ENCODE measurements at places on chromosomes 5 and 9. TPM values are rescaled to one million over a fixed set of nuclear protein-coding genes. Genes with fewer than 3 reads are reported as not detected.

- DNase-seq, result no peak
These were observed 315.3 kb upstream of the RPS23 start for GRCh38 chr5:82593481-82593880.

- no peak for DNase-seq
These were observed 25.4 kb downstream of the DNAH5 start for GRCh38 chr5:13919087-13919486.

DNA sequence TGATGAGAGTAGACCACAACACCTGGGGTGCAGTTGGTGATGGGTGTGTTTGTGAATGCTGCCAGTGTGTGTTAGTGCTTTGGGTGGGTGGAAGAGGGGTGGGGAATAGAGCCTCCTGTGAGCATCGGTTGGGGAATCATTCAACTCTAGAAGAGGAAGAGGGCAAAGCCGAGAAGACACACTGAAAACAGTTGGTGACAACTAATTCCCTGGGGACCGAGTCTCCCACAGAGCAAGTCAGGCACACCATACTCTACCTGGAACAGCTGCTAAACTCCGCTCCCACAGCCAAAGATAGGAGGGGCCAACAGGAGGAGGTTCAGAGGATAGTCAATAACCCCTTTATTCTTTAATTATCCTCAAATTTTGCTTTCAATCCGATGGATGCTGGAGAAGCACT lies 1.6 kb upstream of the ARHGEF39 start:
- no peak for DNase-seq

- DNase-seq, result peak; percentile 6
These were observed 33.2 kb upstream of the ASTN2 start for GRCh38 chr9:117448066-117448465.

- no peak for DNase-seq
These were observed 186.0 kb upstream of the ADRA1B start for GRCh38 chr5:159730285-159730684.

- DNase-seq, result no peak
These were observed 45.8 kb downstream of the EPB41L4B start for GRCh38 chr9:109274884-109275730.

- no peak for DNase-seq
These were observed 5.2 kb downstream of the IER5L start for GRCh38 chr9:129172816-129173215.

GRCh38 chr5:11518676-11519075 lies 385.6 kb downstream of the CTNND2 start:
- DNase-seq, result no peak

DNA sequence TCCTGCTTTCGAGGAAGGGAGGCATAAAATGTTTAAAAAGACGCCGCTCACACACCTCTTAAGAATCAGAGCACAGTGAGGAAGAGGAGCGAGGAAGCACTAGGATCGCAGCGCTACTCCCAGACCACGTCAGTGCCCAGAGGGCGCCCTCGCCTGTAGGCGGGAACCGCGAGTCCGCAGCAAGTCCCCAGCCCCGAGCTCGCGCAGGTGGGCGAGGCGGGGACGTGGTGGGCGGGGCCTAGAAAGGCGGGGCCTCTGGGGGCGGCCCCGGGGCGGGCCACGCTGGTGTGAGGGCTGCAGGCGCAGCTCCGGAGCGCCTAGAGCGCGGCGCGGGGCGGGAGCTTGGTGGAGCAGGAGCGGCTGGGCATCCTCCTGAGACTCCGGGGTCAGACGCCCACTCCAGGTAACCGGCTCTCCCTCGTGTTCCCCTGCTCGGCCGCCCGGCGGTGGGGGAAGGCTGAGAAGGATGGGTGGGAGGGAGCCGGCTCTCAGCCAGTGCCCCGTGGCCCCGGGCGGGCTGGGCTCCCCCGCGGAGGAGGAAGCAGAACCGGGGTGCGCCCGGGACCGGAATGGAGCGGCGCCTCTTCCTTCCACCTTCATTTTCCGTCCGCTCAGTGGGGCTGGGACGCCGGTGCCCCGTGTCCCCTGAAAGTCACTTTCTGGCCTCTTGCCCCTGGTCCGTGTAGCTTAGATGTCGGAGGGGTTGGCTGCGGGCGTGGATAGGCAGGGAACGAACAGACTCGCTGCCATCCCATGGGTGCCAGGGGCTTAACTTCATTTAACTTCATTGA lies at the start of gene GCNT1:
Gene GCNT1, plus strand, starts transcription at position 280 of the 791 bp plus-strand sequence. CDS start 43,200 bp downstream, outside the sequence.
- DNase-seq, result peak; percentile 54

DNA sequence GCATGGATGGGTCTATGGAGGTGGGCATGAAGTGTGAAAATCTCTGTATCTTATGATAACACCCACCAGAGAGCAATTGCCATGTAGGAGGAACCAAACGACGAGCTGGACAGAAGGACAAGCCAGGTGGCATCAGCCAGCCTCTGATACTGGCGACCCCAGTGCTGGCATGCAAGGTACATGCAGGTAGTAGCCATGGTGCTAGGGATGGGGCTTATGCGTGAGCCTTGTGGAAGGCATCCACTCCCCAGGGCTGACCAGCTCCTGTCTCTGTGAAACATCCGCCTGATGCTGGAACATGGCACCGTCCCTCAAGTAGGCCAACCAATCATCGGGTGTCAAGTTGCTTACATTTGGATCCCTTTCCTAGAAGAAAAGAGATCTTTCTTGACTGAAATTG lies 412.9 kb downstream of the GADD45G start:
- no peak for DNase-seq

- peak; percentile 11 for DNase-seq
These were observed 44.5 kb upstream of the NR5A1 start for GRCh38 chr9:124551472-124552272.

DNA sequence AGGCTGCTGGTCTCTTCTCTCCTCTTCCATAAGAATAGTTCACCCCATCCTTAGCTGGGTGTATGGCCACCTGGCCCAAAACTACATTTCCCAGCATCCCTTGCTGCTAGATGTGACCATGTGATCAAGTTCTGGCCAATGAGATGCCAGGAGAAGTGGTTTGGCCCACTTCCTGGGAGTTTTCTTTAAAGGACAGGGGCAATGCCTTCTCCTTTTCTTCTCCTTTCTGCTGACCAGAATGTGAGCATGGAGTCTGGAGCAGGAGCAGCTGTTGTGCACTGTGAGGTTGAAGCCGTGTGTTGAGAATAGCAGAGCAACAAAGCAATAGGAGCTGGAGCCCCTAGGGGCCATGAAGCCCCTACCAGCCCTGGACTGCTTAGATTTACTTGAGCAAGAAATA lies 36.8 kb downstream of the C9orf50 start:
- peak; percentile 72 for DNase-seq

DNA sequence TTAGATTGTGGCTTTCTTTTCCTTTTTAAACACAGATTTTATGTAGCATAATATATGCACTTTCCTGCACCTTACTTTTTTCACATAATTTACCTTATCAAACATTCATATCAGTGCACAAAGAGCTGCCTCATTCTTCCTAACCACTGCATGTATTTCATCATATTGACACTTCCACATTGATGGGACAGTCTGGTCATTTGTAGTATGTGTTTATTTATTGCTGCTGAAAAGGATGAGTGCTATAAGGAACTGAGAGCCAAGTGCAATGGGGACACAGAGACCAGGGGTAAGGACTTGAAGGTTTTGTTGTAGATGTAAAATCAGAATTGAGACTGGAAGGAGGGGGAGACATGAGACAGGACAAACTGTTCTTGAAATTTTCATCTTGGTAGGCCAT lies 193.8 kb downstream of the SMARCA2 start:
- no peak for DNase-seq

GRCh38 chr9:72476617-72477437 lies 44.6 kb upstream of the TMC1 start:
- no peak for DNase-seq

DNA sequence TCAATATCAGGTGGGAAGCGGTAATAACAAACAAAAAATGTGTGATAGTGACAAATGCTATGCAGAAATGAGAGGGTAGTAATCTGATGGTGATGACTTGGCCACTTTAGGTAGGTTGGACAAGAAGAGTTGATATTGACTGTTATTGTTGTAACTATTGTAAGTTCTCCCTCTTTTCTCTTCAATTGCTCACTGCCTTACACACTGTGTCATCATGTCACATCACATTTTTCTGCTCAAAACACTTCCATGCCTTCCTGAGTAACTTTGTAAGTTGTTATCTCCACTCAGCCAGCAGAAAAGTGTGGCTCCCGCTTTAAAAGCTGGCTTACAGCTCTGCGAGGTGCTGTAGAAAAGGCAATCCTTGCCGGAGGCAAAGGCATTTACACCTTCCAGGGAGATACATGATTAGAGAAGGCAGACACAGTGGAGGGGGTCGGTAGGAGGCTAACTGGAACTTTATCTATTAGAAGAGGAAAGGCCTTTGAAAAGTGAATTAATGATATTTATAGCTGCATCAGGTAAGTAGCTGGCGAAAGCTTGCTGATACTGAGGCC lies 85.2 kb upstream of the CLINT1 start:
- DNase-seq, result no peak

The TTC23L gene
- 5.7 TPM for total RNA-seq

The SLC25A2 gene
- not detected for total RNA-seq

The AK8 gene
- 1.2 TPM for total RNA-seq

The ANKRD34B gene
- total RNA-seq, result 0.41 TPM

The PRR16 gene
- 1.2 TPM for total RNA-seq

The ZFP2 gene
- total RNA-seq, result 8.2 TPM

The SLC35A4 gene
- total RNA-seq, result 2.0 TPM

The BDP1 gene
- total RNA-seq, result 87.2 TPM

The LCN1 gene
- total RNA-seq, result not detected

The ROR2 gene
- total RNA-seq, result 0.82 TPM

The DDX46 gene
- total RNA-seq, result 24.1 TPM

Measured in frontal cortex (tissue), 4 donors.